ENCODE measurements at places on chromosomes 12 and 14.

GRCh38 chr12:1859643-1860042 is 39.3 kb downstream of the LRTM2 start:
- no peak for DNase-seq

- DNase-seq: no peak
Observed at GRCh38 chr12:130818272-130818634, 20.8 kb downstream of the STX2 start.

DNA sequence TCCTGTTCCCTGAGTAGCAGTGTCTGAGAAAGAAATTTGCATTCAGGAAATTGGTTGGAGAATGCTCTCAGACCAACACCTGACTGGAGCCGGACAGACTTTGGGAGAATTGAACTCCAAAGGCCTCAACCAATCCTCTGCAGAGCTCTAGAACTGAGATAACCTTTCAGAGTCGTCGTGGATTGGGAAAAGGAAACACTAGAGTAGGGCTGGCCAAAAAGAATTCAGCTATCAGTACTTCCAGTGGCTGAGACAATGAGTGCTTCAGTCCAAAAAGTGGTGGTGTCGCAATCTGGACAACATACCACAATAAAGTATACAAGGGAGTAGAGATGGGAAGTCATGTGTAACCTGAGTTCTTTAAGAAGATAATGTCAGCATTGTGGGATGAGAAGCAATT is 377.1 kb downstream of the SLC16A7 start:
- DNase-seq: no peak

DNA sequence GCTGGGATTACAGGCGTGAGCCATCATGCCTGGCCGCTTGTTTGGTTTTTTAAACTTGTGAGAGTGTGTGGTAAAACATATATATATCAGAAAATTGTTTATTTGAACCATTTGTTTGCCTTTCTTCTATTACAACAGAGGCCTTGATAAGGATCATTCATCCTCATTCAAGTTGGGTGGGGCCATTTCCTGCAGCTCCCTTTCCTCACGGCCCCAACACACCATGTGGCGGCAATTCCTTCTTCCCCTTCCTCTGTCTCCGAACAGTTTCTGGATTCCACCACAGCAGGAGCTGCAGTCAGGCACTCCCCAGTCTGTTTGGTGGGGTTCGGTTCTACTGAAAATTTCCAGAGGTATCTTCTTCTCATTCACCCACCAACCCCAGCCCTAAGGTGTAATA is 42.0 kb upstream of the RASSF3 start:
- DNase-seq: no peak

DNA sequence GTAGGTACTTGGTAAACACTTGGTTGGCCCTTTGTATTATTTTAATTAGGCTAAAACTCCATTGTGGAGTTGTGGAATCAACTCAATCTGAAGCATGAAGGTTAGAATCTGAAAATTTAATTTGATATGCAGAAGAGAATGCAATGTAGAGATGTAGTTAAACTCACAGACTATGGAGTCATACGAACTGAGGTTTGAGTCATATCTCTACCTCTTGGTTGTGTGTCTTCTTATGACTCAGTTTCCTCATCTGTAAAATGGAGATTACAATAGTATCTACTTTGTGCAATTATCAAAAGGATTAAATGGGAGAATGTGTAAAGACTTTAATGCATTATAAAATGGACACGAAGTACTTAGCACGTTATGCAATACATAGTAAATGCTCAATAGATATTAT is 146.0 kb upstream of the IFNG-AS1 start:
- DNase-seq: no peak

- no peak for DNase-seq
Observed at GRCh38 chr14:93309427-93309966, 23.3 kb downstream of the BTBD7 start.

DNA sequence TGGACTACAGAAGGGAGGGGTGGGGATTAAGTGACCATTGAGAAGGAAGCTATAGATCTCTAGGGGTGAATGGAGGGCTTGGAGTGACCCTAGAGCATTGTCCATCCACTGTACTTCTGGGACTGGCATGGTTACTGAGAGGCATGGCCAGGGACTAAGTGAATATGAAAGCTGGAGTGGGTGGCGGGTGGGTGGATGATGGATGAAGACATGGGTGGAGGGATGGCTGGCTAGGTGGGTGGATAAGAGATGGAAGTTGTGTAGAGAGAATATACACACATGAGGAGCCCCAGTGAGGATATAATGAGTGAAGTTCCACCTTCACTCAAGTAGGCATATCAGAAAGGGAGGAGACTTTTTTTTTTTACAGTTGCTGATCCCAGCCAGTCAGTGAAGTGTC is 65.5 kb upstream of the NRXN3 start:
- no peak for DNase-seq

GRCh38 chr12:76083246-76083903 is 1.1 kb downstream of the NAP1L1 start:
- DNase-seq: no peak

DNA sequence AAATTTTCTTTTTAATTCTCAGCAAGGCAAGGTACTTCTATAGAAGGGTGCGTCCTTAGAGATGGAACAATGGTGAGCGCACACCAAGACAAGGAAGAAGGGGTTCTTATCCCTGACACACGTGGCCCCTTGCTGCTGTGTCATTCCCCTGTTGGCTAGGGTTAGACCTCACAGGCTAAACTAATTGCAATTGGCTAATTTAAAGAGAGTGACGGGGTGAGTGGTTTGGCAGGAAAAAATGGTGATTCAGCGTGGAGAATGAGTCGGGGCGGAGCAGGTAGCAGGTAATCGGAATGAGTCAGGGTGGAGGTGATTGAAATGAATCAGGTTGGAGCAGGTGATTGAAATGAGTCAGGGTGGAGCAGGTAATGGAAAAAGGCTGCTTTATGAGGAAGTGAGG is 36.3 kb upstream of the HECTD1 start:
- no peak for DNase-seq

DNA sequence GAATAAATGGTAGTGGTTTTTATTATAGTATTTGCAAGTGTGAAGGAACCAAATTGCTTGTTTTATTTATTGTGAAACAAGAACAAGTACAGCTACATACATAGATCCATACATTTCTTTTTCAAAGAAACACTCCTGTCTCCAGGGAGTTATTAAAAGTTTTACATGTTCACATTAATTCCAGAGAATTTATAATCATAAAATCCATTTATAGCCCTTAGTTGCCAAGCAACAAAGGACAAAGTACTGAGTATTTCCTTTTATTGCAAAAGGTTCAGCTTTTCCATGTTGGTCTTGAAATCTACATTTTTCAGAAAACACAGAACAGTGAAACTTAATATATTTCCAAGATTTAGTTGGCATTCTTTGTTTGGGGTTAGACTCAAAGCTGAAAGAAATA is 9.5 kb downstream of the MYRFL start:
- no peak for DNase-seq

DNA sequence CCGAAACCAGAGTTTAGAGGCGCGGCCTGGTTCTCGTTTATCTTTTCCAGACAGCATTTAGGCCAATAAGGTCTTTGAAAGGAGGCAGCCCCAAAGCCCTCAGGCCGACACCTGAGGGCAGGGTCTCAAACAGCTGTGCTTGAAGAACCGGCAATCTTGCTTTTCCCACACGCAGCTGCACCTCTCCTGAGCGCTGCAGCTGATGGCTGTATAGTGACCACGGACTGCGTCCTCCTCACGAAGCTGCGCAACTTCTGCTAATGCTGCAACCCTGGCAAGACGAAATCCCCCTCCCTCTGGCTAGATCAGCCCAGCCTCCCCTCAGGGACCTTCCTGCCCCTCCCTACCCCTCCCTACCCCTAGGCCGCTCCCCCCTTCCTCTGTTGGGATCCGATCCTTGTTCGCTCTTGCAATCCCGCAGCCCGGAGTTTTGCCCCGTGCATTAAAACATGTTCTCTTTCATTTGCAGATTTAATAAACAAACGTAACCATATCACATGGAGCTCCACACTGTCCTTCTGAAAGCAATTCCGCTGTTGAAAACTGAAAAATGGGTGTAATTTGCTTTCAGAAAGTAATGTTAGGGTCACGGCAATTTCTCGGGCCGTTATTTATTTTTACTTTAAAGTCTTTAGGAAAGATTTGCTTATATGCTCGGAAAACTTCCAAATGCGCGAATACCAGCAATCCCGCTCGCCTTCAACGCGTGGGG is 4.8 kb upstream of the PAX9 start:
- peak; percentile 48 for DNase-seq

DNA sequence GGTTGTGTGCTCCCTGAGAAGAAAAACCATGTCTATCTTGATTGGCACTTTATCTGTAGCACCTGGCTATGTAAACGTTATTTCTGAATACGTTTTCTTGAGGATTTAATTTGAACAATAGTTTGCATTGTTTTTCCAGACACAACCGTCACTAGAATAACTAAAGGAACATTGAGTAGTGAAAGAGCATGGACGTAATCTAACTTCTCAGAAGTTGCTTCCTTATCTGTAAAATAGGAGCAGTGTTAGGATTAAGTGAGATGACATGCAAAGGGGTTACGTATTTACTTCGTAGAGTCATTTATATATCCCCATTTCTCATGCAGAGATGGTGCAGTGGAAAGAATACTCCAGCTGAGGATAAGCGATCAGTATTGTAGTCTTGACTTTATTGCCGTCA is 8.1 kb downstream of the AEBP2 start:
- DNase-seq: no peak

DNA sequence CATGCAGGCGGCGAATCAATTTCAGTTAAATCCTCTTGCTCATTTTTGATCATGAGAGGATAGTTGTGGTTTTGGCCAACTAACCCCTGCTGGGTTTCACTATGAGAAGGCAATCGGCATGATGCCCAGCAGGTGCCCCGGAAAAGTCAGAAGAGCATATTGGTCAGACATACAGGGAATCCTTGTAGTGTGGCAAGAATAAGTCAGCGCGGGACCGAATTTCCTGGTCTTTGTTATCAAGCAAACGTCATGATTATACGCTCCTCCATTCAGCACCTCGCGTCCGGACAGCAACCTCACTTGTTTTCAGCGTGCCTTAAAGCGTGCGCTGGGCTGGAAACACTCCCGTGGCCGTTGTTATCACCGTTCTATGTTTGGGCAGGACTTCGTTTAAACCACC is 1.8 kb downstream of the TBC1D30 start:
- DNase-seq: peak; percentile 90

DNA sequence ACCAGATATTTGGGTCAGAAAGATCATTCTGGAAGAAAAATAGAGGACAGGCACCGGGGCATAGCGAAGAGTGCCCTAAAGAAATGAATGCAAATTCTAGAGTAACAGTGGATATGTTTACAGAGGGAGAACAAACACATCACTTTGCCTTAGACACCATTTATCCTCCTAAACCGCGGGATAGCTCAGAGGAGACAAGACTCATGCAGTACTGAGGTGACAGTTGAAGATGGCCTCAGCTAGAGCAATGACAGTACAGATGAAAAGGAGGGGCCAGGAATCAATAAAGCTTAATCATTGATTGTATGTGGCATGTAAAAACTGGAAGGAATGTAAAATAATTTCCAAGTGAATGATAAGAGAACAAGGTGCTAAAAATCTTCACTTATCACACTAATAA is 10.5 kb upstream of the PPP1R12A start:
- no peak for DNase-seq

DNA sequence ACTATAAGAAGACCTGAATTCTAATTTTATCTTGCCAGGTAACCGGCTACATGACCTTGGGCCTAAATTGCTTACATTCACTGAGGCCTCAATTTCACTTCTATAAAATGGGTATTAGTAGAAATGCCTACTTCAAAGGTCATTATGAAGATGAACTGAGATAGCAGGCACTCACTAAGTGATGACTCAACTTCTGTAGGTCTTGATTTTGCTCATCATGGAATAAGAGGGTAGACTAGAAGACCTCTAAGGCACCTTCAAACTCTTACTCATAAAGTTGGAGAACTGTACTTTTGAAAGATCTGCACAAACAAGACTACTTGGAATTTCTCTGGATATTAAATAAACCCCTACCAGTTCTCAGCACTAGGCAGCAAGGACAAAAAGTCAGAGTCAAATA is 39.3 kb upstream of the FRMD6 start:
- DNase-seq: no peak

- DNase-seq: peak; percentile 36
Observed at GRCh38 chr12:93025145-93026103, 96.3 kb upstream of the EEA1 start.

DNA sequence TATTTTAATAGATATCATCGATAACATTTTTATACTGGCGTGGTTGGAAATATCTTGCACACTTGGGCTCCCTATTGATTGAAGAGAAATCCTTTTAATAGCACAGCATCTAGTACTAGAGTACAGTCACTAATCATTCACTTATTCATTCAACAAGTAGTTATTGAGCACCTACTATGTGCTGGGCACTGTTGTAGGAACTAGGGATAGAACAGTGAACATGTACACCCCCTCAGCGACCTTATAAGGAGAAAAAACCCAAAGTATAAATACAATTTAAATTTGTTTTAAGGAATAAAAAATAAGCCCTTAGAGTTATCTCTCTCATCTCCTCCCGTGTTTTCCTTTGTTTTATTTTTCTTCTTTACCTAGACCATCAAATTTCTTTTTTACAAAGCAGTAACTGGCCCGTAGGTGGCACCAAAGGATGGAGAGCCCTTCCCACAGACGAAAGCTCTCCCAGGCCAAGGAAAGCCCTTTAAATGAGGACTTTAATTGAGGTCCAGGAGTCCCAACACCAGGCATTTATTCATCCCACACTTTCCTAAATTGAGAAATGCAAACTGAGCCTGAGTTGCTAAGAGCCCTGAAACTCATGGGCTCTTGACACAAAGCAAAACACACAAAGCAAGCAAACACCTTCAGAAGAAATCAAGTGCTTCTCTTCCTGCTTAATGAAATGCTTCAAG is 29.0 kb downstream of the PEBP1 start:
- peak; percentile 67 for DNase-seq

GRCh38 chr14:79091381-79091963 is 921.3 kb downstream of the NRXN3 start:
- DNase-seq: peak; percentile 93

DNA sequence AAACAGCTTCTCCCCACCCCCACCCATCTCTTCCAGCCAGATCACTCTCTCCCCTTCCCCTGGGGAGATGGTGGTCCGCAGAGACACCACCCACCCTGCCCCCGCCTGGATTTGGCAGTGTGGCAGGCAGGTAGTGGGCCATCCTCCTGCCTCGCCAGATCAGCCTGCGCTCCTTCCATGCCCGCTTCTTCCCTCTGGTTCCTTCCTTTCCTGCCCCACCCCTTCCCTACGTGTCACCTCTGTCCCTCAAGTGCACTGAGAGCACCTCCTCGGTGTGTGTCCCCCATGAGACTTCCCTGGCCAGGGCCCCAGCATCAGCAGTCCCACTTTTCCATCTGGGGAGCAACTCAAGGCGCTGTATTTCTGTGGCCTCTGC is 632 bp downstream of the NYNRIN start:
- no peak for DNase-seq

- DNase-seq: no peak
Observed at GRCh38 chr12:51406290-51406689, 15.1 kb upstream of the GALNT6 start.

DNA sequence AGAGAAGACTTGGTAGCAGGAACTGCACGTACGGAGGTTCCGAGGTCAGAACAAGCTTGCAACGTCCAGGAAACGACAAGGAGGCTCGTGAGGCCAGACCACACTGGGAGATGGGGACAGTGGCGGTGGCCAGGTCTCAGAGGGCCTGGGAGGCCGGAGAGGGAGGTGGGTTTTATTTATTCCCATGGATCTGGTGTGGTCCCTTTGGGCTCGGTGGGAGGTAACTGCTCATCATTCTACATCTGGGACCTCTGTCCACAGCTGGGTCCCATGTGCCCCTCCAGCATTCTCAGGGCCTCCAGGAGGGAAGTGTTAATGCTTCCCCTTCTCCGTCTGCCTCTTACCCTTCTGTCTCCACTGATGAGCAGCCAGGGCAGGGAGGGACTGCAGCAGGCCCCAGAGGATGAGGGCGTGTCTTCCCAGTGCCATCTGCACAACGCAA is 35.7 kb upstream of the NCOR2 start:
- no peak for DNase-seq

GRCh38 chr12:11980115-11980514 is 90.6 kb upstream of the BCL2L14 start:
- no peak for DNase-seq

Data from neural progenitor cell (in vitro differentiated cells).